Midbrain (tissue), 1 donor: ENCODE measurements at places on chromosomes 1 and 21.

DNA sequence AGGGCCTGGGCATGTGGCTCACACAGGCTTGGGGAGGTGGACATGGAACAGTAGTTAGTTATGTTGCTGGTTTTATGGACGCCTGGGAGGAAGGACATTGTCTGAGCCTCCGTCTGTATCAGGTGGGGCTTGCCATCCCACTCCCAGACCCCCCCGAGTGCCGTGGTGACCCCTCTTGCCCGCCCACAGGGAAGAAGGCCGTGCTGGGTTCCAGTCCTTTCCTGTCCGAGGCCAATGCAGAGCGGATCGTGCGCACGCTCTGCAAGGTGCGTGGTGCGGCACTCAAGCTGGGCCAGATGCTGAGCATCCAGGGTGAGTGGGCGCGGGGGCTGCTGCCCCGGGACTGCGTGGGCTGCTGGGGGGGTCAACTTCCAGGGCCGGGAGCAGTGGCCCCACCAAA is 41.7 kb downstream of the COQ8A start:
- DNase-seq: no peak

DNA sequence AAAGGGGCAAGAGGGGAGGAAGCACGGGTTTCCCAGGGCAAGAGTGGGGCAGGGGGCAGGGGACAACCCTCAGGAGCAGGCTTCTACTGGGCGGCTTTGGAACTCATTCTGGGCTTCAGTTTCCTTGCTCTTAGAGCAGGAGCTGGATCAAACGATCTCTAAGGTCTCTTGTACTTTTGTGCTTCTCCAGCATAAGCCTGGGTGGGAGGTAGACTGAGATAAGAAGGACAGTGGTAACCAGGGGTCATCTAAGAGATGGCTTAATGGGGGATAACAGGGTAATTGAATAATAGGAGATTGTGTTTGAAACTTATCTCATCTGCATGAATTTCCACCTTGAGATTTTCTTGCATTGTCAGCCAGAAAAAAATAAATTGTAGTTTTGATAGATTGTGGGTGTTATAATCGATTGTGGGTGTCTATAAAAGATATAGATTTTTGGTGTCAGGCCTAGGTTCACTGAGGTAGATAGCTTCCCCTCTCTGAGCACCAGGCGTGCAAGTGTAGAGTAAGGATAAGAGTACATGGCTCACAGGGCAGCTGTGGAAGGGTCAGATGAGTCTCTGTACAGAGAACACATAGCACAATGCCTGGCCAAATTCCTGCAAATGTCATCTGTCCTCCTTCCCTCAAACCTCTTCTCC is 68.0 kb downstream of the CD58 start:
- DNase-seq: no peak

DNA sequence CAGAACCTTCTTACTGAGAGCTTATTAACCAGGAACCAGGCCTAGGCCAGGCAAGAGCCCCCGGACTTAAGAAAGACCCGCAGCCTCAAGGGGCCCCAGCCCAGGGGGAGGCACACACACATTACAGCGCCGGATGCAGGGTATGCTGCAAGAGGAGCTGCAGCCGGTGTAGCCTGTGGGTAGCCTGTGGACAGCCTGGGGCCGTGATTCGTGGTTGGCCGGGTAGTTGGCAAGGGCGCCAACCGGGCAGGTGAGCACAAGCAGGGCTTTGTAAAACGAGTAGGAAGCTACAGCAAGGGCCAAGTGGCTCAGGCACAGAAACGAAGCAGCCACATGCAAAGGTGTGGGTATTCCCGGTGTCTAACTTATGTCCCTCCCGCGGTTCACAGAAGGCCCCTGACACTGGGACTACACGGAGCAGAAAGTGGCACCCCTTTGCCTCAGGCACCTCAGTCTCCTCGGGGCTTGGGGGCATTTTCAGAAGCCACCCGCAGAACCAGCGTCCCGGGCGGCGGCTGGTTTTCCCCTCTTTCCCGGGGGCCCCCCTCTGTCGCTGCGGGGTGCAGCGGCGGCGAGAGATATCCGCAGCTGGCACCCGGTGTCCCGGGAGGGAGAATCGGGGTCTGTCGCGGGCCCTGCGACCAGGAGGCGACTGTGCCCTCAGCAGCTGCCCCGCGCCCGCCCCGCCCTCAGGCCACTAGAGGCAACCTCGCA is 40.8 kb downstream of the KIAA1614 start:
- no peak for DNase-seq

- no peak for DNase-seq
These were observed 11.9 kb upstream of the PADI4 start for GRCh38 chr1:17296086-17296485.

- DNase-seq: no peak
These were observed 1.3 kb upstream of the SPRR3 start for GRCh38 chr1:153000294-153000693.

DNA sequence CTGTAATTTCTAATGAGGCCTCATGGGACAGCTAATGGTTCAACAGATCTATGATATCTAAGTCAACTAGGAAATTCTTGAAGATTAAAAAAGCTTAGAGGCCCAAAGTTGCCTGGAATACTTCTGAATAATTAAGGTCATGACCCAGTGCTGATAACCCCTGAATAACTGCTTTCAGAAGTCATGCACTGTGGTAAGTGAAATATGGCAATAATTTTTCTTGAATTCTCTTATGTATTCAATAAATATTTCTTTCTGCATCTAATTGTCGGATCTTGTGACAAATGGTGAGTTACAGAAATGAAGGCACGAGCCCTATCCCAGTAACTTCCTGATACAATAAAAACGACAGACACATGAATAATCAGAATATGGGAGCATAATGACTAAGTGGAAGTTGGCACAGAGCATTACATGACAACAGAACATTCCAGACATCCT is 219.3 kb upstream of the GREM2 start:
- no peak for DNase-seq

GRCh38 chr1:209116705-209117104 is 466.8 kb upstream of the CAMK1G start:
- DNase-seq: no peak

DNA sequence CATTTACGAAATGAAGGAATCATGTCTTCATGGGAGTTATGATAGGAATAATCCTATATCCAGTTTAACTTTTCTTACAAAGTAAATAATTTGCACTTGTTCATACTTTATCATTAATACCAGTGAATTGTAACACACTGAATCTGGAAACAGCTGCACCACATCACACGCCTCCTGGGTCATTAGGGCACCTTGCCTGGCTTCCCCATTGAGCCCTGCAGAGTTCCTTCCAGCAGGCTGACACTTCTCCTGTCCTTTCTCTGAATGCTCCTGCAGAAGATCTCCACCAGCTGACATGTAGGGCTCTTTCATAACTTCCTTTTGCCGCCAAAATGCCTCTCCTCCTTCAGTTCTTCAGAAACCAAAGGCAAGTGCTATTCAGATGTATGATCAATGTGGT is 201.1 kb downstream of the DAB1 start:
- DNase-seq: no peak

- no peak for DNase-seq
These were observed 360.4 kb upstream of the LYPLAL1 start for GRCh38 chr1:218813237-218813636.

GRCh38 chr1:162719678-162720077 is 70.8 kb upstream of the HSD17B7 start:
- DNase-seq: no peak

GRCh38 chr1:31791131-31791858 is 24.5 kb downstream of the SPOCD1 start:
- DNase-seq: no peak

DNA sequence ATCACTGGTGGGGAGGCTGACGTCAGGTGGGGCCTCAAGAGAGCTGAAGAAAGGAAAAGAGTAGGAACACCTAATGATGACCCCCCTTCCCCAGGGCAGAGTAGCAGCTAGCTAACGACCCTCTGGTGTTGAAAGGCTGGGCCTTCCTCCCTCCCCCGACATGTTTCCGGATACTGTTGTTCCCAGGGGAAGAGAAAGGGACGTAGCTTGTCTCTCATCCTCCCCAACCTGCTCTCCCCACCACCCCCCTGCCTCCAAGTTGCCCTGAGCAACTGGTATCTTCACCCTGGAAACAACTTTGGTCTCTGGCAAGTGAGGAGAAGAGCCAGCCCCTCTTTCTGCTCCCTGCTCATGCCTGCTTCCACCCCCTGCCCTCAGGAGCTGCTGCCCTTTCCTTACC is 2.4 kb downstream of the SEMA6C start:
- no peak for DNase-seq

GRCh38 chr1:64775113-64775512 is 30.2 kb downstream of the RAVER2 start:
- DNase-seq: no peak

GRCh38 chr1:100866041-100866900 is 28.4 kb downstream of the EXTL2 start:
- peak; percentile 30 for DNase-seq

- DNase-seq: no peak
These were observed 45.5 kb upstream of the RPL11 start for GRCh38 chr1:23646091-23646490.

- no peak for DNase-seq
These were observed 1260.7 kb downstream of the PLA2G4A start for GRCh38 chr1:188089461-188089860.

- no peak for DNase-seq
These were observed 19.6 kb upstream of the C1orf159 start for GRCh38 chr1:1135339-1136136.

GRCh38 chr1:47759936-47760629 is 237.1 kb downstream of the TRABD2B start:
- no peak for DNase-seq

- no peak for DNase-seq
These were observed 4.5 kb downstream of the ATXN7L2 start for GRCh38 chr1:109488201-109488600.

DNA sequence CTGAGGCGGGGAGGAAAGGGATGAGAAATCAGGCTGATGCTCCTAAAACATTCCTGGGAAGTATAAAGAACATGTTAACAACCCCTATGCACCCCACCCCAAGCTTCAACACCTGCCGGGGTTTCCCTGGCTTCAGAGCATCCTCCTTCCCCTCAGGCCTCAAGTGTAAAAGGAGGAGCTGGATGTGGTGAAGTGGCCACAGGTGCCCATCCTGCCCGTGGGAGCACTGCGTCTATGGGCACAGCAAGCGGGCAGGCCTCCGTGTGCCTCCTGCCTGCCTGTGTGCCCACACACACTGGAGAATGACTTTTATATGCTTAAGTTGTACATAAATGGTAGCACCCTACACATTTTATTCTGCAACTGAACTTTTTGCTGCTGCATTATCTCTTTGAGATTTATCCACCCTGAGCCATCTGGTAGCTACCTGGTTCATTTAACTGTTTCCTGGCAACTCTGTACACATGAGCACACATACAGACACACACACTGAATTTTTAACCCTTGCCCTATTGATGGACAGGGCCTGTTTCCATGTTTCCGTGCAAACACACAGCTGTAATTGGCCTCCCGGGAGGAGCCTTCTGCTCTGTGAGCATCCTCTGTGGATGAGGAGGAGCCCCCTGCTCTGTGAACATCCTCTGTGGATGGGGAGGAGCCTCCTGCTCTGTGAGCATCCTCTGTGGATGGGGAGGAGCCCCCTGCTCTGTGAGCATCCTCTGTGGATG is 13.4 kb upstream of the FTCD start:
- DNase-seq: no peak

DNA sequence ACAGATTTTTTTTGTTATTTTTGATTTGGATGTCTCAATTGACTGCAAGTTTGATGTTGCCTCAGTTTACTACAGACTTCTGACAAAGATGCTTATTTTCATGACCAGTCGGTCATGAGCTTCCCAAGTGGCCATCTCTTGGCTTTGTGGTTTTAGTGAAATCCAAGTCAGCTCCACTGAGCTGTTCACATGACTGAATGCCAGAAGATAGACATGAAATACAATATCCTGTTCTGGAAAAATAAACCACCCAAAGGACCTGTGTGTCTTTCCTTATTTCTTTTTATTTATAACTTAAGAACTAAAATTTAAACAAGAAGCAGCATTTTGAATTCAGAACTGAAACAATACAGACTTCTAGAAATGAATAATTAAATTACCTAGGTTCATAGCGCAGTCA is 89.3 kb downstream of the HMCN1 start:
- DNase-seq: no peak

GRCh38 chr1:150256198-150256553 is 1.4 kb upstream of the CA14 start:
- DNase-seq: no peak

- no peak for DNase-seq
These were observed 248.0 kb downstream of the S1PR1 start for GRCh38 chr1:101484689-101485338.

GRCh38 chr1:39835110-39835509 is 46.4 kb upstream of the BMP8B start:
- DNase-seq: no peak

GRCh38 chr1:59066236-59066635 is 230.7 kb upstream of the FGGY start:
- no peak for DNase-seq

DNA sequence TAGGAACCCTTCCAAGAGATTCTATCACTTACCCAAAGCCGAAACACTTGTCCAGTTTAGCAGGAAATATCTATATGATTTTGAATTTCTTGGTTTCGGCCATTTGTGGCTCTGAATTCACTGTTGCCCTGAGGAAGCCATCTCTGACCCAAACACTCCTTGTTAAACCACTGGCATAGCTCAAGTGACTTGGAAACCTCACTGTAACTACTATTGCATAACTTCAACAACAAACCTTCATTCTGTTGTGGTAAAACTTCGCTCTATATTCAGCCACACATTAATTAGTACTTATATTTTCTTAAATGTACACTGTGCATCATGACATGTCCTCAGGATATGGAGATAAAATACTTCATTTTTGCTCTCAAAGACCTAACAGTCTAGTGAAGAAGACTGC is 63.2 kb downstream of the ST6GALNAC3 start:
- DNase-seq: no peak

DNA sequence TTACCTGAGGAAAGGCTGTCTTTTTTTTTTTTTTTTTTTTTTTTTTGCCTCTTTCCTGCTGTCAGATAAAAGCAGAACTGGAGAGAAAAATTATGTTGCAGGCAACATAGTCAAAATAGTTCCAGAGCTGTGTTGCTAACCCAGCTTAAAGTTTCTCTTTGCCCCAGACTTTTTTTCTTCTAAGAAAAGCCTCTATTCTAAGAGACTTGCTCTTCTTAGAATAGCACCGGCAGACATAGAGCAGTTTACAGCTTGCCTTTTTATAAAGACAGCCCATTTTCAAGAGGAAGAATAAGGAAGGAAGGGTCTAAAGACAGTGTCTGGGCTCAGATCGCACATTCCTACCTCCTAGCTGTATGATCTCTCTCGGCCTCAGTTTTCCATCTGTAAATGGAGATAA is 88.7 kb downstream of the TENT5C start:
- DNase-seq: no peak

GRCh38 chr1:176222196-176222595 is 15.1 kb upstream of the COP1 start:
- DNase-seq: no peak
